CD8-positive, alpha-beta memory T cell (primary cell): ENCODE measurements at places on chromosomes 4 and X.

DNA sequence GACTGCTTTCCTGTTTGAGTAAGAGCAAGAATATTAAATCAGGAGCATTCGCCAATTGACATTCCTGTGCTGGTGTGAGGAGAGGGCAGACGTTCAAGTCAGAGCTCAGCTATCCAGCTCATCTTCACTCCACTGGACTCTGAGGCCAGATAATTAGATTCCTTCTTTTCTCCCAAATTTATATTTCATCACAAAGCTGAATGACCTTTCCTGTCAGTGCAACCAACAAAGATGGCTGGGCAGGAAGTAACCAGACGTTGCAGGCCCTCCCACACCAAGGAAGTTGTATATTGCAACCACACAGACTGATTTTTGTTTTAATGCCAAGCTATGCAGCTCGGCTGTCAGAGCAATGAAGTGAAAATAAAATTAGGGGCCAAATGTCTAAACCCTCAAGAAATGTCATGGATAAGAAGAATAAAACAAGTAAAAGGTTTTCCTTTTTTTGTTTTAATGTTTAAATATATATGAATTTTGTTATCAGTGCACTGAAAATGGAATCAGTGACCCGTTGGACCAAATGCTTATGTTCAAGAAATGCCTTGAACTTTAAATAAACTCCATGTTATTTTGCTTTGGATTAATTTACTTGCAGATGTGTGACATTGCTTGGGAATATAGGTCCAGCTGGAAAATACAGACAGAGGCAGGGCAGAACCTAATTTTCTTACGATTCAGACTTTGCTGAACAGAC, 578.9 kb upstream of the FAT1 start:
- no peak overlapping the region for H3K27ac ChIP-seq
- no peak for DNase-seq
- no peaks in the 10 kb centered on the region for H3K4me1 ChIP-seq
- H3K4me3 ChIP-seq = no peak overlapping the region
- no peaks in the 10 kb centered on the region for H3K27me3 ChIP-seq

GRCh38 chr4:67366311-67366861, 178.9 kb downstream of the CENPC start:
- no peak overlapping the region for H3K27ac ChIP-seq
- DNase-seq = no peak
- H3K27me3 ChIP-seq = no peaks in the 10 kb centered on the region
- H3K36me3 ChIP-seq = no peaks in the 10 kb centered on the region

DNA sequence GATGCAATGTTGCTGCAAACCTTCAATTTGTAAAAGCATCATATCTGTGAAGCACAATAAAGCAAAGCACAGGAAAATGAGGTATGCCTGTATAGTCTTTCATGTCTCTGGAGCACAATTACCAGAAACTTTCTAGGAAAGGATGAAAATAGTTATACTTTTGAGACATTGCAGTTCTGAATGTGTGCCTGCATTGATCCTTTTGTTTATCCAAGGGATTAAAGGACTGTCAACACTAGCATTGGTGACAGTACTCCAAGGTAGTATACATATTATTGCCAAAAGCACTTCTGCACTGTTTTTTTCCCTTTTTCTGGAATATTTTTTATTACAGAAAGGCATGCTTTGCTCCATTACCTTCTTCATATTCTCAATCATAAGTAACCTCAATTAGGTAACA, 476.0 kb downstream of the GABRG1 start:
- H3K4me1 ChIP-seq = no peaks in the 10 kb centered on the region
- no peak for DNase-seq
- no peaks in the 10 kb centered on the region for H3K36me3 ChIP-seq
- no peak overlapping the region for H3K27ac ChIP-seq
- no peak overlapping the region for H3K4me3 ChIP-seq

- peaks cover 9% of the 10 kb centered on the region for H3K4me1 ChIP-seq
- DNase-seq = peak; percentile 76
- H3K36me3 ChIP-seq = peaks cover 9% of the 10 kb centered on the region
- H3K27ac ChIP-seq = no peak overlapping the region
Measured at GRCh38 chr4:39446842-39447573, 11.7 kb downstream of the RPL9 start.

GRCh38 chr4:2741626-2742025, 14.5 kb downstream of the TNIP2 start:
- no peak overlapping the region for H3K27ac ChIP-seq
- DNase-seq = no peak
- H3K4me3 ChIP-seq = no peak overlapping the region
- no peaks in the 10 kb centered on the region for H3K27me3 ChIP-seq

- H3K27ac ChIP-seq = no peak overlapping the region
- DNase-seq = no peak
- peaks cover 8% of the 10 kb centered on the region for H3K4me1 ChIP-seq
- no peak overlapping the region for H3K4me3 ChIP-seq
Measured at GRCh38 chr4:13553081-13553480, 8.8 kb upstream of the NKX3-2 start.

DNA sequence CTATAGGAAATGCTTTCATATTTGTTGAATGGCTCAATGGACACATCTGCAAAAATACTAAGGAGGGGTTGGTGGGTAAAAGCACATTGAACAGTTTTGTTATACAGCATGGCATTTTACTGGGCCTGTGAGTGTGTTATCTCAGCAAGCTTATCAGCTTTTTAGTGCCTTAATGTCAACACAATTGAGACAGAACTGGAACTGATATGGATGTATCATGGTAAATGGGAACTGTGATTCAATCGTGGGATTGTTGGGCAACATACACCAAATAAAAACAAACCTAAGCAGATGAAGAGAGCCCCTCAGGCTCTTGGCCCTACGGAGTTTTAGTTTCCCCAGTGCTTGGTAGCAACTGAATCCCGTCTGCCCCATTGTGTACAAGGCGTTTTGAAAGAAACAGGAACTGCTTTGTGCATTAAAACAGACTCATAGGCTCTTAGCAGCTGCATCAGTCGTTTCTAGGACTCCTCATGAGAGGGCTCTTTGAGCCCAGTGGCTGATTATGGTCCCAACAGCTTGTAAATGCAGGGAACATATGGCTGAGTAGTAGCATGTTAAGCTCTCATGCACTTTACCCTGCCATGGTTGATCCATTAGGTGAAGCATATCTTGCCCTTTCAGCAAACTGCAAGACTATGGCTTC, 7.3 kb downstream of the GPR119 start:
- no peak overlapping the region for H3K4me3 ChIP-seq
- no peaks in the 10 kb centered on the region for H3K27me3 ChIP-seq
- no peak overlapping the region for H3K27ac ChIP-seq

DNA sequence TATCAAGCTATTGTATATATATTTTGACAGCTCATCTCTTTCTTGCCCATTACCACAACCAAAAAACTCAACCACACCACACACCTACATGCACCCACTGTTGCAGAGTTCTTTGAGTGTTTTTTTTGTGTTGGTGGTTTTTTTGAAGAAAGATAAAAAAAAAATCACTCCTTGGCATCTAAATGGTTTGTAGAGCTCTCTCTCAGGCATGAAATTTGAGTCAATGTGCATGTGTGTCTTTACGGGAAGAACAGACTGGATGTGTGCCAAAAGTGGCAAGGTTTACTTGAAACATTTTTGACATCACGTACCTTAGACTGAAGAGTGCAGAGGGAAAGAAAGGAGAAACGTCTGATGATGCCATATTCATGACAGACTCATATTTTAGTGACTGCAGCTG, 154.2 kb downstream of the FHIP1A start:
- no peak overlapping the region for H3K4me3 ChIP-seq
- H3K4me1 ChIP-seq = no peaks in the 10 kb centered on the region
- H3K36me3 ChIP-seq = no peaks in the 10 kb centered on the region
- no peak for DNase-seq
- H3K27me3 ChIP-seq = no peaks in the 10 kb centered on the region

- no peaks in the 10 kb centered on the region for H3K27me3 ChIP-seq
- no peak overlapping the region for H3K4me3 ChIP-seq
- H3K27ac ChIP-seq = peak overlapping the region; percentile 49
- no peaks in the 10 kb centered on the region for H3K36me3 ChIP-seq
Measured at GRCh38 chrX:2501559-2502102, 855 bp upstream of the DHRSX start.

DNA sequence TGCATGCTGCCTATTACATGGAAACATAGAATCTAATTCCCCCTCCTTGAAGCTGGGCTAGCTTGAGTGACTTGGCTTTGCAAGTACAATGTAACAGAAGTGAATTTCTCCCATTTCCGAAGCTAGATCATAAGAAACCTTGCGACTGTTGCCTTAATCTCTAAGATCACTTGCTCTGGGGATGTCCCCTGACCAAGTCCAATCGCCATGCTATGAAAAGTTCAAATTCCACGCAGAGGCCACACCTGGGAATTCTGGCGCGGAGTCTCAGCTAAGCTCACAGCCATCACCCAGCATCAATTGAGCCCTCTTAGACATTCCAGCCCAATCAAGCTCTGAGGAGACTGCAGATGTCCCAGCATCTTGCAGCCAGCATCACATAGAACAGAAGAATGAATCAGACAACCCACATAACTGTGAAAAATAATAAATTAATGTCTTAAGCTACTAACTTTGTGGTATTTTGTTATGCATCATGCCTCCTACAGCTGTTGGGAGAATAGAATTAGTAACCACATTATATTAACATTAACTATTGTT, 27.0 kb downstream of the GPM6A start:
- no peaks in the 10 kb centered on the region for H3K4me1 ChIP-seq
- no peaks in the 10 kb centered on the region for H3K27me3 ChIP-seq
- H3K4me3 ChIP-seq = no peak overlapping the region
- no peaks in the 10 kb centered on the region for H3K36me3 ChIP-seq
- DNase-seq = no peak

GRCh38 chrX:1411326-1411725, 19.4 kb upstream of the SLC25A6 start:
- DNase-seq = no peak
- H3K4me3 ChIP-seq = no peak overlapping the region
- H3K27me3 ChIP-seq = no peaks in the 10 kb centered on the region
- no peak overlapping the region for H3K27ac ChIP-seq
- H3K4me1 ChIP-seq = no peaks in the 10 kb centered on the region

- H3K27me3 ChIP-seq = no peaks in the 10 kb centered on the region
- no peaks in the 10 kb centered on the region for H3K36me3 ChIP-seq
- H3K4me3 ChIP-seq = no peak overlapping the region
- no peak for DNase-seq
Measured at GRCh38 chr4:152709675-152710438, 30.1 kb upstream of the TMEM154 start.

GRCh38 chrX:139158256-139158655, 372.3 kb upstream of the F9 start:
- H3K4me1 ChIP-seq = no peaks in the 10 kb centered on the region
- no peak overlapping the region for H3K4me3 ChIP-seq
- H3K27me3 ChIP-seq = no peaks in the 10 kb centered on the region
- DNase-seq = no peak

DNA sequence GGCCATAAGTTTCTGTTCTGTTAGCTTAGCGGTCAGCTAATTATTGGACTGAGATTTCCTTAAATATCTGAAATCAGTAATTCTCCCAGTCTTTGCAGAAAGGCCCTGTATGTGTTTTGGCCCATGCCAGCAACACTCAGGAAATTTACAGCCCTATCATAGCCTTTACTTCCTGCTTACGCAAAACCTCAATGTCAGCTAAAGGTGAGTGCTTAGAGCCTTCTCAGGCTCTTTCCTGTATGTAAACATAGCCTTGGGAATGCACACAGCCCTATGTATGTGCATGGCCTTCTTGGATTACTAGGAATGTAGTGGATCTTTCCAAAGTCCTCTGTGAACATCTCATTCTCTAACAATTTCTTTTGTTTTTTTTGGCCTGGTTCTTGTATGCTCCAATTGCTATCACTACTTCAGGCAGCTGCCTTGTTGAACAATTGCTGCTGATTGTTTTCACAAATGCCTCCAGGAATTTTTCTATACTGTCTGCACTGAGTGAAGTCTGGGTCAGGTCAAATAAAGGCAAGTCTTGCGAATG, 200.0 kb downstream of the PPP1R2C start:
- no peak for DNase-seq
- no peaks in the 10 kb centered on the region for H3K27me3 ChIP-seq
- no peak overlapping the region for H3K27ac ChIP-seq
- H3K36me3 ChIP-seq = no peaks in the 10 kb centered on the region
- H3K4me1 ChIP-seq = peaks cover 6% of the 10 kb centered on the region

GRCh38 chr4:119735165-119735651, 106.6 kb upstream of the PDE5A start:
- no peaks in the 10 kb centered on the region for H3K36me3 ChIP-seq
- H3K4me1 ChIP-seq = no peaks in the 10 kb centered on the region
- H3K4me3 ChIP-seq = no peak overlapping the region
- no peak overlapping the region for H3K27ac ChIP-seq
- H3K27me3 ChIP-seq = no peaks in the 10 kb centered on the region

DNA sequence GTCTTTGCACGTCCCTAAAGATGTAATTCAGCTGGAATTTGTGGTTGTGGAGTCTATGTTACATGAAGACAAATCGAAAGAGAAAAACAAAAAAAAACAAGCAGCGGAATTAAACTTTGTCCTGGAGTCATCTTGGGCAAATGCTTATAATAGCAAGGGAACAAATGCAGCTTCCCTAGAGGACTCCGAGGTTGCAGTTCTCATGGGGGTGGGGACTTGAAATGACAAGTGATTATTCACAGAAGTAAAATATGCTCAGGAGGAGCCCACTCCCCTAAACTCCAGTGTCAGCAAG, 362.4 kb downstream of the ARHGAP24 start:
- no peaks in the 10 kb centered on the region for H3K4me1 ChIP-seq
- H3K27me3 ChIP-seq = no peaks in the 10 kb centered on the region
- H3K4me3 ChIP-seq = no peak overlapping the region
- DNase-seq = no peak
- no peaks in the 10 kb centered on the region for H3K36me3 ChIP-seq

DNA sequence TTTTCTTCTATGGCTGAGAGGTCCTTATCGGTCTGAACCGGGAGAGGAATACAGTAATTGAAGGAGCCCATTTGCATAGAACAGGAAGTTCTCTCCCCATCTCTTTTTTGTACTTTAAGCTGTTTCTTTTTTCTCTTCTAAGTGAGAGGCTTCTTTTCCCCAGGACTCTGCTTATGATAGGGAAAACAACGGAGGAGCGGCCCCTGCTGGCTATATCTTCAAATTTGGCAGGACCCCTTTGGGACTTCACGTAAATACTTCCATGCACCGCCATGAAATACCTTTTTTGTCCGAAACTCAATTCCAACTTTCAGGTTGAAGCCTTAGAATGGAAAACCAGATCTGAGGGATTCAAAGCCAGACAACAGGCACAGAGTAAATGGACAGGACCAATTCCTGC, 1153.0 kb upstream of the INTU start:
- no peaks in the 10 kb centered on the region for H3K36me3 ChIP-seq
- H3K27ac ChIP-seq = no peak overlapping the region
- DNase-seq = no peak
- no peaks in the 10 kb centered on the region for H3K4me1 ChIP-seq

GRCh38 chr4:71713611-71714203, 70.2 kb downstream of the GC start:
- no peaks in the 10 kb centered on the region for H3K27me3 ChIP-seq
- no peaks in the 10 kb centered on the region for H3K4me1 ChIP-seq
- no peak overlapping the region for H3K27ac ChIP-seq
- no peak for DNase-seq
- no peak overlapping the region for H3K4me3 ChIP-seq
- H3K36me3 ChIP-seq = no peaks in the 10 kb centered on the region
